ENCODE measurements at places on chromosomes 7 and 10.

DNA sequence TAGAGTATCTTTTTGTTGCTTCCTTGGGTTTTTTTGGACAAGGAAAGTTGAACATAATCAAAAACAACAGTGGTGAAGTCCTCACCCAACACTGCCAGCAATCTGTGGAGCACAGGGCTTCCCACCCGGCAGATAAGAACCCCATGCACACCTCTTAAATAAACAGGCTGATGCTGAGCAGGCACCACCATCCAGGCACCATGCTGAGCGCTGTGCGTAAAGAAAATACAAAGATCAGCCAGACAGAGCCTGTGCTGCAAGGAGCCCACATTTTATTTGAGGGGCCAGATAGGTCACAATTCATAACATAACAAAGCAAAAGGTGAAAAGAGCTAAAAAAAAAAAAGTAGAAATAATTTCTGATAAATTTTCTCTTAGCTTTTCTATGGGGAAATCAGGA is 231.2 kb downstream of the PTPRN2 start:
- DNase-seq = no peak

DNA sequence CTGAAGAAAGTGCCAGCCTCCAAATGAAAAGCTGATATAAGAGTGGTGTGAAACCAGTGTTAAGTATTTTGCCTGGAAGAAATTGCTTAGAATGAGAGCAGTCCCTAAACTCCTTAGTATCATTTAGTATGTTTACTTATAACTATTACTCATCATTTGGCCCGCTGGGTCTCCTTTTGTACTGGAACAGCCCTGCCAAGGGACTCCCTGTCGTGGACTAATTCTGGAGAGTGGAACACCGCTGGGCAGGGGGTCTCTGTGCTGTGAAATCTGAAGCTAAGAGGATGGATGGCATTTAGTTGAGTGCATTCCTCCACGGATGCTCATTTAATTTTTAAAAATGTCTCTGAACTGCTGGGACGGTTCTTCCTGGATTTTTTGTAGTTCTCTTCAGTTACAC is 889.9 kb upstream of the C7orf33 start:
- no peak for DNase-seq

GRCh38 chr10:11175823-11176243 is 158.2 kb downstream of the CELF2 start:
- DNase-seq = no peak

DNA sequence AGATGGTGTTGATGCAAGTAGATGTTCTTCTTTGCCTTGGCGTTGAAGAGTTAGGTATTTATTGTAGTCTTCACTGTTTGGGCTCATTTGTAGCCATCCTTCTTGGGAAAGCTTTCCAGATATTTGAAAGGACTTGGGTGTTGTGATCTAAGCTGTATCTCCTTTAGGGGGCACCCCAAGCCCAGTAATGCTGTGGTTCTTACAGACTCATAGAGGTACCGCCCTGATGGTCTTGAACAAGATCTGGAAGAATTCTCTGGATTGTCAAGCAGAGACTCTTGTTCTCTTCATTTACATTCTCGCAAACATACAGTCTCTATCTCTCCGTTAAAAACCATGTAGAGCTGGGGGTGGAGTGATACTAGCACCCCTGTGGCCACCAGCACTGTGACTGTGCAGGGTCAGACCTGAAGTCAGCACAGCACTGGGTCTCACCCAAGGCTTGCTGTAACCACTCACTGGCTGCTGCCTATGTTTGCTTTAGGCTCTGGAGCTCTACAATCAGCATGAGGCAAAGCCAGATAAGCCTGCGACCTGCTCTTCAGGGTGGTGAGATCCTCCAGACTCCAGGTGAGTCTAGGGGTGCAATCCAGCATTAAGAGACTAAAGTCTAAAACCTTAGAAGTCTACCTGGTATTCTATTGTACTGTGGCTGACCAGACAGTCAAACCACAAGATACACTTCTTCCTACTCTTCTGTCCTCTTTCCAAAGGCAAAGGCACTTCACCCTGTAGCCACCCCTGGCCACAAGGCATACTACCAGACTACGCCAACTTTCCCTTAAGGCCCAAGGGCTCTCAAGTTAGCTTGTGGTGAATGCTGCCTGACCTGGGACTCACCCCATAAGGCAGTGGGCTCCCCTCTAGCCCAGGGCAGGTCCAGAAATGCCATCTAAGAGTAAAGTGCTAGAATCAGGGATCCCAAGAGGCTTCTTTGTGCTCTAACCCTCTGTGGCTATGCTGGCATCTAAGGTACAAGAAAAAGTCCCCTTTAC is 209.7 kb upstream of the TMEM196 start:
- DNase-seq = peak; percentile 29
